ENCODE measurements at places on chromosomes 2 and 18. TPM values are rescaled to one million over a fixed set of nuclear protein-coding genes. Genes with fewer than 3 reads are reported as not detected.

DNA sequence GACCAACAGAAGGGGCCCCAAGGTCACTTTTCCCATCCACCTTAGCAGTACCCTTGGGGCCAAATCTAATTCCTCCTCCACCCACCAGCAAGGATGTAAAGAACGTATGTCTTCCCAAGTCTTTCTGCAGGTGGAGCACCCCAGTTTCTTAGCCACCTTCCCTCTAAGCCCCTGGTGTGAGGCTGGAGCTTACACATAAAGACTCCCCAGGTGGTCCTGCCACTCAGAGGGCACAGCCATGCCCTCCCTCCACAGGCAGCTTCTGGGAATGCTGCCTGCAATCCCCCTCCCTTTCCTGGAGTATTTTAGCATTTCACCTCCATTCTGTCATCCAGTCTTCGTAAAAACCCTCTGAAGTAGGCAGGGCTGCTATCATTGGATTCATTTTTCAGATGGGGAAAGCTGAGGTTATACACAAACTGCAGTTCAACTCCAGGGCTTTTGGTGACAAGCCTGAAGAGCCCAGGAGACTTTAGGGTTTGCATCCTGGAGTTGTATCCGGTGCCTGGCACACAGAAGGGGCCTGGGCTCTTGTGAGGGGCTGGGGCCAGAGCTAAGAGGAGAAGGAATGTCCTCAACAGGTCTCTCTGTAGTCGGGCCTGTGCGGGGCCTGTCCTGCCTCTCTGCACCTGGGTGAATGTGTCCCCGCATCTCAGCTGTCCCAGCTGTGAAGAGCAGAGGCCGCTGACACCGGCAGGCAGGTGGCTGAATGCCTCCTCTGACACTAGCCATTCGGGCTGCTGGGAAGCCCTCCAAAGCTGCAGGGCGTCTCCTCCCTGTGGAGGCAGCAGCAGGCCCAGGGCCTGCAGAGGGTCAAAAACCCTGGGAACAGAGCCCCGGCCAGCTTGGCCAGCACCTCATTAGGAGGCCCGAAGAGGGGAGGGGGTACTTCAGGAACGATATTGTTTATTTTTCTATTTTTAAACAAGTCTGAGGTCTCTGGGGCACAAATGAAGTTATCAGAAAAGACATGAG, 27.6 kb downstream of the CIB4 start:
- no peak for DNase-seq

- no peak for DNase-seq
These were observed 2.6 kb downstream of the DYSF start for GRCh38 chr2:71455741-71456569.

DNA sequence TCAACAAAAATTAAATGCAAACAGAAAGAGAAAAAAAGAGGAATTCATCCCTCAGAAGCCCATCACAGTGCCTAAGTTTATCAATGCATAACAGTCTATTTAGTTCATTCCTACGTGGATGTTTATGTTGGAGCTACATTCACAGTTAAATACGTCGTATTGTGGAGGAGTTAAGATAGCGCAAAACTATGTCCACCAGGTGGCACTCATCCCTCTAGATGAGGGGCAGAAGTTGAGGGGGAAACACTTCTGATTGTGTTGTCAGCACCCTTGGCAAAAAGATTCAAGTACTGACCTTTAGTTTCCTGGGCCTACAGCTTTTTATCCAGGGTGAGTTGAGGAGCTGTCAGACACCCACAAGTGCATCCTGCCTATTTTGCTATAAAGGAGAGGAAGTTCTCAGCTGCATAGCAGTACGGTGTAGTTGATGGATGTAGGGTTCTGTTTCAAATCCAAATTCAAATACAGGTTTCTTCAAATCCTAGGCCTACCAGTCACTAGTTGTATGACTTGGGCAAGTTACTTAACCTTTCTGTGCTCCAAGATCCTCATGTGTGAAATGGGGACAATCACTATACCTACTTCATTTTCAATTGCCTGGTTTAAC, 26.8 kb upstream of the MYO1B start:
- DNase-seq: peak; percentile 46

DNA sequence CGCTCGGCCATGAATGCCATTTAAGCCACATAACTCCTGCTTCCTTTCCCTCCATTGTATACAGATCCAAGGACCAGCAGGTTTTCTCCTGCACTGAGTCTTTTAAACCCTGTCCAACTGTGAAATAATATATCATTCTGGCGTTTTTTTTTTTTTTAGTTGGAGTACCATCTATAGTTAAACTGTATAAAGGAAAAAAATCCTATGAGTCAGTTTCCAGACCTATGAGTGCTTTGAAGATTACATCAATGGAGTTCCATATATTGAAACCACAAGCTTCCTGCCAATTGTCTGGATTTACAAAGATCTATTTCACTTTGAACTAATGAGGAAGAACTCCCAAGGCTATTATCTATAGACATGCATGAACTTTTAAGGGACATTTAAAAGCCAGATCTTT, 2.4 kb upstream of the MALT1 start:
- DNase-seq: peak; percentile 75

DNA sequence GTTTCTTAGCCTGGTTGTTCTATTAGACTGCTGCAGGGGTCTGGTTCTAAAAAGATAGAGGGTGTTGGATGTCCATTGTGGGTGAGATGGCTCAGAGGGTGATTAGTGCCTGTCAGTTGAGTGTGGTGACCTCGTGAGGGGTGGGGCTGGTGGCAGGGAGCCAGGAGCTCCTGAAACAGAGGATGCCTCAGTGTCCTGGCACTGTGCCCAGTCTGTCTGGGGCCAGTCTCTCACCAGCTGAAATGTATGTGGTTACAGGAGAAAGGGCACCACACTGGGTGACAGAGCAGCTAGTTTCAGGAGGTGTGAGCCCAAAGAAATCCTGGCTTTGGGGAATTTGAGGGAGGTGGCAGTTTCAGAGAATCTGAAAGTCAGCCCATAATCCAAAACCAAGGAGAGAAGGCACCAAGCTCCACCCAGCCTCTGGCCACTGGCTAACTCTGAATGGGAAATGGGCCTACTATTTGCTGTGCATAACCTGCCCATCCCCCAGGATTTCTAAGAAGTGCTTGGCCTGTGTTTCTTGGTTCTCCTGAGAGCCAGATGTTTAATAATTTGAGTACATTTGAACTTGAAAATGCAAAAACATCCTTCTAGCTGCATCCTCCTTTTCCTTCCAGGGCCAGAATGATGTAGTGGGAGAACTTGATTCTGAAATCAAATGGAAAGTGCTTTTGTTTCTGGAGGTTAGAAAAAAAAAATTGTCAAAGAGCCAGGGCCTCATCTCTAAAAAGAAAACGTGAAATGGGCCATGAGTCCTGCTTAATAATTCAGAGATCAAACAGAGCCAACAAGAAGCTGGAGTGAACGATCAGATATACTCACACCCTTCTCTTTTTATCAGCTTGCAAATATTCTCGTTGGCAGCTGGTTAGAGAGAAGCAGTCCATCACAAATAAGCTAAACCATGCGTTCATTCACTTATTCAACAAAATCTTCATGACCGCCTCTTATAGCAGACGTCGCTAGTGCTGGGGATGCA, 92.3 kb downstream of the B3GNT2 start:
- peak; percentile 90 for DNase-seq

Gene WNT6
- total RNA-seq: not detected

Gene TMEM37
- not detected for total RNA-seq

Gene ATP8B1
- total RNA-seq: 16.2 TPM

DNA sequence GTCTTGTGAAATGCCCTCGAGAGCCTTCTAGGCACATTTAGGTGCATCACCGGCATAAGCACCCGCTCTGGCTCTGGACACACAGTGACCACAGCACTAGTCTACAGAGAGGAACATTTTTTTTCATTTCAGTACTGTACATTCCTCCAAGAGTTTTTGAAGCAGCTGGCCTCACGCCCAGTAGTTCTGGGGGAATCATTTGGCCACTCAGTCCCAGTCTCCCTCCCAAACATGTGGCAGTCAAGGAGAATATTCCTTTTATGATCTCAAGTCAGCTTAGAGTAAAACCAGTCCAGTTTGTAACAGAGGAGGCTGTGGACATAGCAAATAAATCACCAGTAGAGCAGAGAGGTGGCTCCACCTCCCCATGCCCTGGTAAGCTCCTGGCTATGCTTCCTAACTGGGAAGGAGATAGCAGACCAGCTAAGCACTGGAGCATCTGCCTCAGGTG, 48.1 kb downstream of the KCNE4 start:
- DNase-seq: no peak

GRCh38 chr2:101330253-101330933, 21.9 kb upstream of the RNF149 start:
- DNase-seq: peak; percentile 55

GRCh38 chr2:143402451-143402850, 273.2 kb downstream of the ARHGAP15 start:
- no peak for DNase-seq

Gene CFAP221
- total RNA-seq: not detected

Gene MOGAT1
- total RNA-seq: not detected

Gene NCKAP5
- total RNA-seq: 9.3 TPM

DNA sequence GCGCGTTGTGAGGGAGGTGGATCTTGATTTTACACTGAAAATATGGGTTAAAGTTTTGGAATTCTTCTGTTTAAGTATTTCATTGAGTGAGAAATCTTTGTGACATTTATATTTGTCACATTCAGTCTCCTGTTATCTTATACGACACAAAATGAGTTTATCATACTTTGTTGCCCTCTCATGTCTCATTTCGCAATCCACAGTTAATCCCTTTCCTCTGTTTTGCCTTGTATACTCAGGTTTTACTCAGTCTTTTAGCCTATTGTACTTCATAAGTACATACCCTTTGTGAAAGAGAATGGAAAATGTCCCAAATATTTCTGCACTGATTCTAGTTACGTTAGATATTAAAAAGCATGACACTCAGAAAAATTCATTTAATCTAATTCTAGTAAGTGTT, 142.7 kb downstream of the ATP9B start:
- DNase-seq: no peak

Gene B3GNT7
- 0.48 TPM for total RNA-seq

GRCh38 chr18:79601234-79601633, 78.4 kb upstream of the CTDP1 start:
- DNase-seq: no peak

DNA sequence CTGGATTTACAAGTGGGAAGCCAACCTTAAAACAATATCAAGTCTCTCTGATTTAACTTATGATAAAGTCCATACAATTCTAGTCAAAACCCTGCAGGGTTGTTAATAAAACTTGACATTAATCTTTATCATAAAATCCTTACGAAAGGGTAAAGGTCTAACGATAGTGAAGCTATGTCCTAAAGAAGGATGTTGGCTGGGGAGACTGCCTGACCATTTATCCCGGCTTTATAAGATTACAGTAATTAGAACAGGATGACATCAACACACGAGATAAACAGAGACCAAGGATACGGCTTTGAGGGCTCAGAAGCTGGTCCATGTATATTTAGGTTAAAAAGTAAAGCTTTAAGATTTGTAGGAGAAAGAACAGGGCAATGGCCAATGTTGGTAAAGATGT, 189.0 kb upstream of the COPS8 start:
- DNase-seq: no peak

DNA sequence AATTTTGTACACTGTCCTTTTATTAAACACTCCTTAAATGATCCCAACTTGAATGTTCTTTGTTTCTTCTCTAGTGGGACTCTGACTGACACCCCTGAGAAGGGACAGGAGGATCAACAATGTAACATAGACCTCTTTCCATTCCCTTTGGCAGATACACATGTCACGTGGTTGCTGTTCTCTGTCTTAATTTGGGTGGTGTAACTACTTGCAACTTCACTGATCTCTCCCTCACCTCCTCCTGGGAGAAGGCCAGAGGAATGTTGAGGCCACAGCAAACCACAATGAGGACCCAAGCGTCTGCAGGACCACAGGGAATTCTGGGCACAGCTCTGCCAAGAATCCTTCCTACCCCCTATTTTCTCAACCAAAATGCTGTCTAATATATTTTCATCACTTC, 205.6 kb downstream of the RTP5 start:
- DNase-seq: no peak

Gene PRKAG3
- not detected for total RNA-seq

- DNase-seq: no peak
These were observed 2.1 kb upstream of the SNED1 start for GRCh38 chr2:240996161-240996833.

DNA sequence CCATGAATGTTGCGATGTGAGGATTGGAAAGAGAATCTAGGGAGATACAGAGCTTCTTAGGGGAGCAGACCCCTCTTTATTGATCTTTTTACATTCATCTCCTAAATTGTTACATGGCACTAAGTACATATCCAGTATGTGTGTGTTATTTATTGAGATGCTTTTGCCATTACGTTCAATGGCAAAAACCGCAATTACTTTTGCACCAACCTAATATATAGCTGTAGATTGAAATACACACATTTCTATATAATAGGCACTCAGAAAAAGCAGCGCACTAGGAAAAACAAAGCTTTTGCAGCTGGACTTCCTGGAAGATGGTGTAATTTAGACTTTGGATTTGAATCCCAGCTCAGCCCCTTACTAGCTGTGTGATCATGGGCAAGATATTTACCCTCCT, 849.4 kb downstream of the SLC4A3 start:
- no peak for DNase-seq

GRCh38 chr18:6069103-6069502, 173.8 kb upstream of the TMEM200C start:
- no peak for DNase-seq

Gene HOXD12
- total RNA-seq: not detected

DNA sequence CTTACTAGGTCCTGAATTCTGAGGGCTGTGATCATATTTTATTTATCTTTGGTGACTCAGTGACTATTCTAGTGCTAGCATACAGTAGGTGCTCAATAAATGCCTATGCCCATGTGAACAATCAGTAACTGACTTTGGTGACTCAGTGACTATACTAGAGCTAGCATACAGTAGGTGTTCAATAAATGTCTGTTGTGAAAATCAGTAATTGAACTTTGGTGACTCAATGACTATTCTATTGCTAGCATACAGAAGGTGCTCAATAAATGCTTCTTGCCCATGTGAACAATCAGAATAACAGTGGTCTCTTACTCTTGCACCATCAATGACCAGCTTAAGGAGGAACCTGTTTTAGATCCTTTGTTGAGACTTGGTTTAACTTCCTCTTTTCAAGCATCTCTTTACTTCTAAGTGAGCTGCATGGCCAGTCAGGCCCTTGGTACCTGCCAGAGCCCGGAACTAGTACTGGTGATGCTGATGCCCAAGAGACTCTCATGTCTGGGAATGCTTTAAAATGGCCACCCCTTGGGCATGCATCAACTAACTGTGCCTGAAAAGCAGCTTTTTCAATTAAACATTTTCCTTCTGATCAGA, 214.9 kb upstream of the SPRED2 start:
- no peak for DNase-seq

DNA sequence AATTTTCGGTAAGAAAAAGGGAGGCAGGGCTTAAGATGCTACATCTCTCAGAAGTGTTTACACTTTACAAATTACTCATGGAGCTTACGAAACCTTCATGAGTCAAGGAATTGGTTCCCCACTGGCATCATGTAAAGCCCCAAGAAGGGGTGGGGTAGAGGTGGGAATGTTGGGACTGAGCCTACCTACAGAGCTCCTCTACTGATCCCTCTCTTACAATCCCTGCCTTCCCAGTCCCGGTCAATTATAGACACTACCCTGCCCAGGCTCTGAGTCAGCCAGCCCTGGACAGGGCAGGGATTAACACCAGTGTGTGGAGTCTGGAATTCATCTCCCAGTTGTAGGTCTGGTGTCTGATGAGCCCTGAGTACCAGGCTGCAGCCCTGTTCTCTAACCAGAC, 248.9 kb downstream of the PAX3 start:
- peak; percentile 30 for DNase-seq

Data from mammary epithelial cell (primary cell).